Activated CD8-positive, alpha-beta memory T cell treated with anti-CD3 and anti-CD28 coated beads for 48 hours (primary cell): ENCODE measurements at places on chromosomes 16 and 17.

- no peak for DNase-seq
These were observed 362.3 kb upstream of the RBFOX1 start for GRCh38 chr16:6970171-6970857.

GRCh38 chr17:50541402-50541715 lies 5.6 kb upstream of the SPATA20 start:
- no peak for DNase-seq

- DNase-seq, result no peak
These were observed 26.7 kb upstream of the TOX3 start for GRCh38 chr16:52573365-52574299.

GRCh38 chr17:43974382-43975266 lies 20.9 kb upstream of the PYY start:
- DNase-seq, result no peak

DNA sequence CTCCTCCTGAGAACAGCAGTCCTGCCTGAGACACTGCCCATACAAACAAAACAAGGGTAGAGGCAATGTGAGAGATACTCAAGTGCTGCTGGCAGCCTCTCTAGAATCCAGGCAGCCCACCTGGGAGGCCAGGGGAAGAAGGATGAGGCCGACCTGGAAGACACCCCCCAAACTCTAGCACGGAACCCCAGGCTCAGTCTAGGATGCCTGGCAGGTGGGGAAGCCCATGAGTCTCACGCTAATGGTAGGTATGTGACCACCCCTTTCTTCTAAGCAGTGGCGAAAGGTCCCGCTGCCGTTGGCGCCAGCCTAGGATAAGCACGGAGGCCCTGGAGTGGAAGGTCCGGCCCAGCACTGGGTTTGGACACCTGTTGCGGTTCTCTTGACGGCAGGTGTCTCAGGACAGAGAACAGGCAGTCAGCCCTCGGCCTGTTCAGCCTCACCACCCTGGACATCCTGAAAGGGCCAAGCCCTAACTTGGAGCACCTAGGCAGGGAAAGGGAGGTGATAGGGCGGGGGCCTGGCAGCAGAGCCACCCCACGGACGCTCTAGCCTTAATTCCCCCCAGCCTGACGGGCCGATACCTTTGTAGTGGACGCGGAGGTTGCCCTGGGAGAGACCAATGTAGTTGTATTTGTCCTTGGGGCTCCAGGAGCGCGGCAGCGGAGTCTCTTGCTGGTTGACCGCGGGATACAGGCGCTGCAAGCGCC lies 487 bp downstream of the RANBP10 start:
- DNase-seq, result no peak

DNA sequence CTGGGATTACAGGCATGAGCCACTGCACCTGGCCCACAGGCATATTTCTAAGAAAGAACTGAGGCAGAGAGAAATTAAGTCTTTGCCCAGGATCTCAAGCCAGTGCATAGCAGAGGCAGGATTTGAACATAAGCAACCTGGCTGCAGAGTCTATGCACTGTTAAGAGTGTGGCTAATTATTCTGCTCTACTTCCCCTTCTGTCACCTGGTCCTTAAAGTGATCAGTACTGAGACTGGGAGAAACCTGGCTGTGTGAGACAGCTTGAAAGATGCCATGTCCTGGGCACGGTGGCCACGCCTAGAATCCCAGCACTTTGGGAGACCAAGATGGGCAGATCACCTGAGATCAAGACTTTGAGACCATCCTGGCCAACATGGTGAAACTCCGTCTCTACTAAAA lies 58.1 kb downstream of the IQCK start:
- no peak for DNase-seq

GRCh38 chr17:8924595-8924994 lies 40.9 kb downstream of the PIK3R5 start:
- DNase-seq, result no peak
